ENCODE measurements at places on chromosomes 2 and 18. TPM values are rescaled to one million over a fixed set of nuclear protein-coding genes. Genes with fewer than 3 reads are reported as not detected.

The DNAJB2 gene
- total RNA-seq = 50.5 TPM

GRCh38 chr2:46009315-46009714 lies 287.9 kb upstream of the EPAS1 start:
- H3K4me1 ChIP-seq = peaks cover 24% of the 10 kb centered on the region
- H3K27me3 ChIP-seq = no peaks in the 10 kb centered on the region
- H3K27ac ChIP-seq = no peak overlapping the region
- no peaks in the 10 kb centered on the region for H3K36me3 ChIP-seq
- no peak overlapping the region for H3K4me3 ChIP-seq

GRCh38 chr18:63899206-63899605 lies 8.6 kb upstream of the SERPINB10 start:
- no peaks in the 10 kb centered on the region for H3K27me3 ChIP-seq
- no peak overlapping the region for H3K27ac ChIP-seq
- no peaks in the 10 kb centered on the region for H3K4me1 ChIP-seq
- no peak for DNase-seq

The ANKRD62 gene
- not detected for total RNA-seq

- H3K4me3 ChIP-seq = no peak overlapping the region
- peak; percentile 15 for DNase-seq
- peaks cover 9% of the 10 kb centered on the region for H3K27me3 ChIP-seq
- H3K4me1 ChIP-seq = no peaks in the 10 kb centered on the region
- no peaks in the 10 kb centered on the region for H3K36me3 ChIP-seq
Measured at GRCh38 chr2:147449323-147449991, 395.4 kb upstream of the ACVR2A start.

The PLGLB1 gene
- 0.38 TPM for total RNA-seq

- no peaks in the 10 kb centered on the region for H3K27me3 ChIP-seq
- H3K27ac ChIP-seq = no peak overlapping the region
- H3K4me1 ChIP-seq = no peaks in the 10 kb centered on the region
- no peaks in the 10 kb centered on the region for H3K36me3 ChIP-seq
- no peak overlapping the region for H3K4me3 ChIP-seq
- no peak for DNase-seq
Measured at GRCh38 chr2:179765666-179766065, 95.7 kb downstream of the ZNF385B start.

The NR4A2 gene
- 1.1 TPM for total RNA-seq

- H3K36me3 ChIP-seq = no peaks in the 10 kb centered on the region
- no peak overlapping the region for H3K4me3 ChIP-seq
- H3K27me3 ChIP-seq = no peaks in the 10 kb centered on the region
- DNase-seq = no peak
- no peaks in the 10 kb centered on the region for H3K4me1 ChIP-seq
Measured at GRCh38 chr18:68041327-68041726, 524.8 kb upstream of the DSEL start.

DNA sequence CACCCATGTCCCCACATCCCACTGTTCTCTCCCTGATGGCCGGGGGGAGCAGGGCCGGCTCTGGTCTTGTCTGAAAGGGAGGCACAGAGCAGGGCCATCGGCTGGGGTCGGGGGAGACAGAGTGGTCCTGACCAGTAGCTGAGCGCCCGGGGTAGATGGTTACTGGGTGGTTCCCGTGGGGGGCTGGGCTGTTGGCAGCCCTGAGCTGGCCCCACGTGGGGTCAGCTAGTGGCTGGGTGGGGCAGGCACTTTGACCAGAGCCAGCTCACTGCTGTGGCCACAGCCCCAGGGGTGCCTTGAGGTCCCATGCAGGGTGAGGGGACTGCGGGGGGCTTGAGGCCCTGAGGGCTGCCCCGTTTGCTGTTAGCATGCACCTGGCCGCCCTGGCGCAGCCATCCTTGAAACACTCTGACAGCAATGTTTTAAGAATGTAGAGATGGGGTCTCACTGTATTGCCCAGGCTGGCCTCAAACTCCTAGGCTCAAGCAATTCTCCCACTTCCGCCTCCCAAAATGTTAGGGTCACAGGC lies 12.3 kb upstream of the NEU4 start:
- no peaks in the 10 kb centered on the region for H3K36me3 ChIP-seq
- DNase-seq = no peak
- no peak overlapping the region for H3K27ac ChIP-seq
- H3K4me1 ChIP-seq = no peaks in the 10 kb centered on the region

DNA sequence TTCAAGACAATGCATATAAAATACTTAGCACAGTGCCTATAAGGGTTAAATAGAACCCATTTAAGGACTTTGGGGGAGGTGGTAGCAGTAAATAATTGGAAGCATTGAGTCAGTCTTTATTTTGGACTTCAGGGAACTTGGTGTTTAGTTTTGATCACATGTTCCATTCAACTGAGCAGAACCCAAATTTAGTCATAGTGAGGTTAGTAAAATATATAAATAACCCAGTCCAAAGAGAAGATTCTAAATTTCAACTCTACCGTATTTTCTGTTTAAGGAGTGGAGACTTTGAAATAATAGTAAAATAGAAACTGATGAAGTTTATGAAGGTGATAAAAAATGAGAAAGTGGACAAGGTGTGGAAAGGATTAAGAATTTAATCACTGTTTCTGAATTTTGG lies 19.7 kb downstream of the TWSG1 start:
- DNase-seq = peak; percentile 15
- no peak overlapping the region for H3K4me3 ChIP-seq
- no peaks in the 10 kb centered on the region for H3K27me3 ChIP-seq
- 0 out of 2 replicates have a peak, but pooled peaks cover 6% of the 10 kb centered on the region for H3K36me3 ChIP-seq
- H3K4me1 ChIP-seq = no peaks in the 10 kb centered on the region

The CFC1 gene
- total RNA-seq = not detected

The SP100 gene
- total RNA-seq = 75.8 TPM

DNA sequence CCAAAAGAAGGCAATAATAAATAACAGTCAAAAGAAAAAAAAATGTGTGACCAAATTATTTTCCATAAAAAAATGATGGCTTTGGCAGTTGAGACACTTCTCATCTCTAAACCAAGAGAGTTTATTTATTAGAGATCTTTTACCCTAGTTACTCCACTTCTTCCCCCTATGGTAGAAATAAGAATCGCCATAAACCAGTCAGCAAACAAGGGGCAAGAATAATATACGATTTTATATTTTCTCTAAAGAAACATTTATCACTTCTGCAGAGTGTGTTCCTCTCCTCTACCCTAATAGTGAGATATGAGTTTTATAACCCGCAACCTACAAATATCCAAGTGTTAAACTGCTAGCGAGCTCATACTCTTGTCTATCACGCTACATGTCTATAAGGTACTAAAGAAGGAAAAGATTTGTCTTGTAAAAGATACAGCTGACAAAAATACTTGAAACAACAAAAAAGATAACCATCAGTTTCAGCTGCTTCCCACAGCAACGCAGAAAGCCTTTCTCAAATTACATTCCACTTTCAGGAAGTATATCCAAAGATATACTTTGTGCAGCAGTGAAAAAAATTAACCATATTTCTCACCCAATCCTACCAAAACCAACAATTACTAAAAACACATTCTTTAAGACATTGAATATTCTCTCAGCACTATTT lies 2.3 kb downstream of the RNF103 start:
- H3K4me3 ChIP-seq = peak overlapping the region; percentile 96
- no peaks in the 10 kb centered on the region for H3K27me3 ChIP-seq
- peak overlapping the region; percentile 87 for H3K27ac ChIP-seq
- peak; percentile 39 for DNase-seq

DNA sequence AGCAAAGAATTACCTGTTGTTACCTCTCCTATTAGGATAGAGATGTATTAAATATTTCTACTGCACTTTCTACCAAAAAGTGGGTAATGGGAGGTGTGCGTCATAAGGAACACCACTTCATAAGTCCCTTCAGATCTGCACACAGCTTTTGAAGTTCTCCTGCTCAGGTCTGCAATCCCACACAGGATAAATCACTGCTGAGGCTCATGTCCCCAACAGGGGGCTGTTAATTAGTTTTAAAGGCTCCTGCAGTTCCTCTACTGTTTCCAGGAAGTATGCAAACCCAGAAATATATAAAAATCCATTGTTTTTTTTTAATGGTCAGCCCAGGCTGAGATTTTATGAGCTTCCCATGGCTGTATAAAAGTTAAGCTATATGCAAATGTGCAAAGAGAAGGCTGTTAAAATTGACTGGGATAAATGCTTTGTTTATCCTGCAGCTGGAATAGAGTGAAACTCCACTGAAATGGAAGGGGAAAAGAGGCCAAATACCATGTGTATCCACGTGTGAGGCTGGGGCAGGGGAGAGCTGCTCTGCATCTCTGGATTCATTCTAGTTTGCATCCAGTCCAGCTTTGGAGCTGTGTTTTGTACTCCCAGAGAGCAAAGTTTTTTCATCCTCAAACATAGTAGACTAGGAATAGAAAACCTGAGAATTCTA lies 903.7 kb downstream of the TDRD15 start:
- DNase-seq = no peak
- no peaks in the 10 kb centered on the region for H3K4me1 ChIP-seq
- H3K27ac ChIP-seq = no peak overlapping the region
- H3K27me3 ChIP-seq = no peaks in the 10 kb centered on the region

The GPR45 gene
- not detected for total RNA-seq

- H3K27me3 ChIP-seq = no peaks in the 10 kb centered on the region
- DNase-seq = no peak
- H3K27ac ChIP-seq = no peak overlapping the region
- no peak overlapping the region for H3K4me3 ChIP-seq
Measured at GRCh38 chr2:68311033-68311432, 8.7 kb downstream of the CNRIP1 start.

GRCh38 chr2:42101206-42102023 lies 53.6 kb downstream of the PKDCC start:
- H3K27me3 ChIP-seq = no peaks in the 10 kb centered on the region
- H3K4me3 ChIP-seq = peak overlapping the region; percentile 51
- H3K4me1 ChIP-seq = peaks cover 8% of the 10 kb centered on the region

DNA sequence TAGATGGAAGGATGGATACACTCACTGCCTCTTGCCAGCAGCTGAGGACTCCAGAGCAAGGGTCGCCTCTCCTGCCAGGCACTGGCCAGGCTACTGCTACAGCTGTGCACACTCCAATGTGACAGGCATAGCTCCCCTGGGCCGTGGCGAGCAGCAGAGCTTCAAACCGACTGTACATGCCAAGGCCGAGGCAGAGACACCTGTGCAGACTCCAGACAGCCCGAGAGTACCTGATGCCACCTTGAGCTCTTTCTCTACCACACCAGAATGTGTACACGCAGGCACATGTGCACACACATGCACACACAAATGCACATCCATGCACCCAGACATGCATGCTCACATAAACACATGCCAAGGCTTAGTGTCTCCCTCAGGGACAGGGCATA lies 508.3 kb upstream of the MYT1L start:
- H3K27ac ChIP-seq = no peak overlapping the region
- H3K4me1 ChIP-seq = no peaks in the 10 kb centered on the region
- H3K27me3 ChIP-seq = no peaks in the 10 kb centered on the region
- no peak overlapping the region for H3K4me3 ChIP-seq

GRCh38 chr2:124875627-124876244 lies 850.6 kb downstream of the CNTNAP5 start:
- no peaks in the 10 kb centered on the region for H3K36me3 ChIP-seq
- H3K27me3 ChIP-seq = no peaks in the 10 kb centered on the region
- no peak for DNase-seq

- H3K27me3 ChIP-seq = no peaks in the 10 kb centered on the region
- no peak for DNase-seq
- H3K36me3 ChIP-seq = no peaks in the 10 kb centered on the region
Measured at GRCh38 chr2:39718483-39718882, 52.8 kb downstream of the TMEM178A start.

DNA sequence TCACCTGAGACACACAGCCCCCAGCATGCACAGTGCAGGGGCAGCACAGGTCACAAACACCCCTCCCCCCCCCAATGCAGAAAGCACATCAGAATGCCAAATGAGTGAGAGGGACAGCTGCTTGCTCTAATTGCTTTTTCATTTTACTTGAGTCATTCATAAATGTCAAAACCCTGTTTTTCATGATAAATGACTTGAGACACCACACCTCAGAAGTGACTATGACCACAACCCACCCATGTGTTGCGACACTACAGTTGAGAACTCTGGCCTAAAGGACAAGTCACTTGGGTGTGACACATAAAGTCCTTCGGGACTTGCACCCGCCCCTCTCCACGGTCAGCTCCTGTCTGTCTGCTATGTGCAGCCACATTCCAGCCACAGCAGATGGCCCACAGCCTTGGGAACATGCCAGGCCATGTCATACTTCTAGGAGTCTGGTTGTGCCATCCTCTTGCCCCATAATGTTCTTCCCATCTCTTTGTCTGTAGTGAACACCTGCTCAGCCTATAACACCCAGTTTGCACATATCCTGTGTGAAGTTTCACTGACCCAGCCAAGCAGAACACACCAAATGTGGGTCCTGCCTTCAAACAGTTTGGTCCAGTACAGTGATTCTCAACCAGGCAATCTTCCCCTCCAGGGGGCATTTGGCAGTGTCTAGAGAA lies 30.2 kb upstream of the RIOK3 start:
- peaks cover 9% of the 10 kb centered on the region for H3K4me1 ChIP-seq
- no peak overlapping the region for H3K4me3 ChIP-seq
- no peaks in the 10 kb centered on the region for H3K36me3 ChIP-seq
- H3K27me3 ChIP-seq = no peaks in the 10 kb centered on the region
- peak; percentile 83 for DNase-seq
- no peak overlapping the region for H3K27ac ChIP-seq

The ANKRD30B gene
- not detected for total RNA-seq

DNA sequence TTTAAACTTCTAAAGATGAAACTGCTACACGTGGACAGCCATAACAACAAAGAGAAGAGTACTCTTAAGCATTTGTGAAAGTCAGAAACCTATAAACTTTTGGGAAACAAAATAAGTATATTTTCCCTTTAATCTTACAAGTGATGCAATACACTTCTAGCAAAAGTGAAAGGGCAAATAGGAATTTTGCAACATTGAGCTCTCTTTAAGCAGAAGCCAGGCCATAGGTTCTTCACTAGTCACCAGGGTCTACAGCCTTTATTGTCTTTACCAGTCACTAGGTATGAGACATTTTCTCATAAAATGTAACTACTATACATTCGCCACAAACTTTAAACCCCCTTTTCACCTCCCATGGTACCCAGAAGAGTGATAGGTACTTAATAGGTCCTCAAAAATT lies 37.5 kb downstream of the SCN1A start:
- DNase-seq = peak; percentile 39
- H3K27me3 ChIP-seq = no peaks in the 10 kb centered on the region
- H3K36me3 ChIP-seq = no peaks in the 10 kb centered on the region
- no peaks in the 10 kb centered on the region for H3K4me1 ChIP-seq
- H3K4me3 ChIP-seq = no peak overlapping the region
- H3K27ac ChIP-seq = no peak overlapping the region

The DCDC2C gene
- total RNA-seq = not detected

The SLC4A5 gene
- 0.38 TPM for total RNA-seq

The OST4 gene
- total RNA-seq = 499 TPM

DNA sequence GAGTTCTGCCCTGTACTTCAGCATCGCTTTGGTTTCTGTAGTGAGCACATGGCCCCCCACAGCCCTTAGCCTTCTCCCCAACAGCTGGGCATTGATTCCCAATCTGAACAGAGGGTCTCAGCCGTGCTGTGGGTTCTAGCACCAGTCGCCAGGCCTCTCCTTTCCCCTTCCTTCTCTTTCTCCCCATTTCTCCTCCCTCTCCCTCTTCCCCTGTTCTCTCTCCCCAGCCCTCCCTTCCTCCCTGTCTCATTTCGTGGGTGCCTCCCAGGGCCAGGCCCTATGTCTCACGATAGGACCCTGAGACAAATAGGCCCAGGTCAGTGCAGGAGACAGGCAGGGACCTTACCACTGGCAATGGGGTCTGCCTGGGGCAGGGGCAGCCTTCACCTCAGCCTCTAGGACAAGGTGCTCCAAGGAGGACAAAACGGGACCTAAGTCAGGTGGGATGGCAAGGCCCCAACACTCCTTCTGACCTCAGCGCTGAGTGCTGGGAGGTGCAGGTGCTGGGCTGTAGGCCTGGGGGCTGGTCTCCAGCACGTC lies 143.4 kb upstream of the GPC1 start:
- no peaks in the 10 kb centered on the region for H3K36me3 ChIP-seq
- no peak for DNase-seq
- peaks cover 14% of the 10 kb centered on the region for H3K27me3 ChIP-seq
- H3K27ac ChIP-seq = no peak overlapping the region
- H3K4me3 ChIP-seq = no peak overlapping the region

The LYPD1 gene
- total RNA-seq = 0.11 TPM

Data from GM23248 (cell line).